ENCODE measurements at places on chromosomes 5 and 9.

GRCh38 chr9:117737721-117738226 is 33.6 kb downstream of the TLR4 start:
- no peak for DNase-seq

GRCh38 chr5:469752-470483 is 26.9 kb downstream of the EXOC3 start:
- DNase-seq: no peak

- no peak for DNase-seq
These were observed 157.0 kb downstream of the GABBR2 start for GRCh38 chr9:98551511-98552286.

DNA sequence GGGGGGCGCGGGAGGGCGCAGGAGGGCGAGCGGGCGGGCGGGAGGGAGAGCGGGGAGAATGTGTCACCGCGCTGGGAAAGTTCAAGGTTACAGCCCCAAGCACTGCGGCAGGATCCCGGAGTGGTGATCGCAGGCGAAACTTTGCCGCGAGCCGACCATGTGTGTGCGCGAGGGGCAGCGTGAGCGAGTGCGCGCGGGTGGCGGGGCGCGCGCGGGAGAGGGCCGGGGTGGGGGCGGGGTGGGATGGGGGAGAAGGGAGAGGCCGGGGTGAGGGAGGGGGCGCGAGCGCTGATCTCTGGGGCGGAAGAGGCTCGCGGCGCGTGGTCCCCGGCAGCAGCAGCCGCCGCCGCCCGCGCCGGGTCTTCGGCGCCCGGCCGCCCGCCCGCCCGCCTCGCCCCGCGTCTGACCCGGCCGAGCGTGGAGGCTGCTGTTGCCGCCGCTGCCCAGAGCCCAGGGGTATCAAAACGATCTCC is at the start of gene NFIB:
Gene NFIB (minus strand): TSS at position 191 of the 473 bp plus-strand sequence. CDS start 630 bp downstream, outside the sequence.
- no peak for DNase-seq
